Muscle of leg (tissue), 16 donors: ENCODE measurements at places on chromosomes 3 and 15. TPM values are rescaled to one million over a fixed set of nuclear protein-coding genes. Genes with fewer than 3 reads are reported as not detected.

DNA sequence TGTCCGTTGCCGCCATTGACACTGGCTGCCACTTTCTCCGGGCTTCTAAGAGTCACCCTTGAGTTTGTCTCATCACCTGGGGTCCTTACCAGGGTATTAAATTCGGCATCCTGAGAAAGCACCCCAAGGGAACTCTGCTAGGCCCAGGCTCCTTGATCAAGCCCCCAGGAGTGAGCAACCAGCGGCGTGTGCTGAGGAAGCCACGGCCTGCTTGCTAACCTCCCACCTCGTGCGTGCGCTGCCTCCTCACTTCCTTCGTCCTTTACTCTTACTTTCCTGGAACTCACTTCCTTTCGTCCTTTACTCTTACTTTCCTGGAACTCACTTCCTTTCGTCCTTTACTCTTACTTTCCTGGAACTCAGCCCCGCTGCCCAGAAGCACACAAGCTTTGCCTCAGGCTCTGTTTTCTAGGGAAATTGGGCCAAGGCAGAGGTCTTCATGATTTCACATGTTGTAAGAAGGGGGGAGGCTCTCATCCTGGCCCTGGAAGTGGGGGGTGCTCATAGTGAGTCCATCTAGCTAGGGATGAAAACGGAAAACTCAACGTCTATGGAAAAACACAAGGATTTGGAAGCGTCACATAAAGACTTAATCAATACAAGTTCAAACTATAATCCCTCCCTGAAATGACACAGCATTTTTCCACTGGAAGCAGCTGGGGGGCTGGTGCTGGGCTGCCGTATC is 36.7 kb upstream of the BDH1 start:
- no peak overlapping the region for H3K27ac ChIP-seq
- H3K27me3 ChIP-seq, result no peaks in the 10 kb centered on the region
- H3K4me3 ChIP-seq, result no peak overlapping the region
- no peaks in the 10 kb centered on the region for H3K4me1 ChIP-seq
- no peak for DNase-seq

GRCh38 chr3:130517602-130518001 is 625 bp downstream of the COL6A6 start:
- DNase-seq, result peak; percentile 54
- no peaks in the 10 kb centered on the region for H3K36me3 ChIP-seq
- H3K4me3 ChIP-seq, result peak overlapping the region; percentile 71
- peak overlapping the region; percentile 87 for H3K27ac ChIP-seq
- H3K27me3 ChIP-seq, result peaks cover 16% of the 10 kb centered on the region

Gene KNG1
- total RNA-seq, result 0.13 TPM

GRCh38 chr15:39624806-39625205 is 43.9 kb downstream of the THBS1 start:
- H3K4me3 ChIP-seq, result no peak overlapping the region
- no peaks in the 10 kb centered on the region for H3K36me3 ChIP-seq
- peaks cover 21% of the 10 kb centered on the region for H3K4me1 ChIP-seq
- DNase-seq, result peak; percentile 24
- H3K27me3 ChIP-seq, result no peaks in the 10 kb centered on the region
- H3K27ac ChIP-seq, result no peak overlapping the region

Gene SGO1
- total RNA-seq, result 4.2 TPM
